ENCODE measurements at places on chromosomes 13 and 19.

DNA sequence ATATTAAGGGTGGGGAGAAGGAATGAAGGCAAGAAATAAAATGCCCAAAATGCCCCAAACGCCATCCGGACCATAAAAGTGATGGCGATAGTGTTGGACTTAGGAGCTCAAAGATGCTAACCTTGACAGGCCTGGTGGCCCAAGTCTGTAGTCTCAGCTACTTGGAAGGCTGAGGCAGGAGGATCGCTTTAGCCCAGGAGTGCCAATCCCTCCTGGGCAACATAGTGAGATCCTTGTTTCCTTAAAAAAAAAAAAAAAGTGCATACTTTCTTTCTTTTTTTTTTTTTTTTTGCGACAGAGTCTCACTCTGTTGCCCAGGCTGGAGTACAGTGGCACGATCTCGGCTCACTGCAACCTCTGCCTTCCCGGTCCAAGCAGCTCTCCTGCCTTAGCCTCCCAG, 32.0 kb upstream of the MRI1 start:
- DNase-seq = no peak

DNA sequence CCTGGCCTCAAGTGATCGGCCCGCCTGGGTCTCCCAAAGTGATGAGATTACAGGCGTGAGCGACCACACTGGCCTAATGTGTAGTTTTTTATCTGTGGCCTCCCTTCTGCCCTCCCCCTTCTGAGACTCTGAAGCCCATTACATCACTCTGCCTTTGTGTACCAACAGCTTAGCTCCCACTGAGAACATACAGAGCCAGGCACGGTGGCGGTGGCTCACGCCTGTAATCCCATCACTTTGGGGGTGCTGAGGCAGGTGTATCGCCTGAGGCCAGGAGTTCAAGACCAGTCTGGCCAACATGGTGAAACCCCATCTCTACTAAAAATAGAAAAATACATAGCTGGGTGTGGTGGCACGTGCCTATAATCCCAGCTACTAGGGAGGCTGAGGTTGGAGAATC, 12.6 kb downstream of the NCR1 start:
- DNase-seq = no peak

GRCh38 chr13:27226991-27227390, 24.4 kb upstream of the RPL21 start:
- no peak for DNase-seq

- no peak for DNase-seq
These were observed 15.4 kb downstream of the CEBPG start for GRCh38 chr19:33388725-33389420.

DNA sequence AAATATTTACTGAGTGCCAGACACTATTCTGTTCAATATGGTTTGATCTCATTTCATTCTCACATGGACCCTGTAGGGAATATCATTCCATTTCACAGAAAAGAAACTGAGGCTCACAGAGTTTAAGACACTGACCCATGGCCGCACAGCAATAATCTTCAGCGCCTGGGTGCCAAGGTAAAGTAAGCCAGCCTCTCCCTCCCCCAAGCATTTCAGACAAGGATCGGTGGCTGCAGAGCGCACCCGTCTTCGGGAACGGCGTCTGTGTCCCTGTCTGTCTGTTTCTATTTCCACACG, 4.3 kb upstream of the PDE4A start:
- DNase-seq = no peak

DNA sequence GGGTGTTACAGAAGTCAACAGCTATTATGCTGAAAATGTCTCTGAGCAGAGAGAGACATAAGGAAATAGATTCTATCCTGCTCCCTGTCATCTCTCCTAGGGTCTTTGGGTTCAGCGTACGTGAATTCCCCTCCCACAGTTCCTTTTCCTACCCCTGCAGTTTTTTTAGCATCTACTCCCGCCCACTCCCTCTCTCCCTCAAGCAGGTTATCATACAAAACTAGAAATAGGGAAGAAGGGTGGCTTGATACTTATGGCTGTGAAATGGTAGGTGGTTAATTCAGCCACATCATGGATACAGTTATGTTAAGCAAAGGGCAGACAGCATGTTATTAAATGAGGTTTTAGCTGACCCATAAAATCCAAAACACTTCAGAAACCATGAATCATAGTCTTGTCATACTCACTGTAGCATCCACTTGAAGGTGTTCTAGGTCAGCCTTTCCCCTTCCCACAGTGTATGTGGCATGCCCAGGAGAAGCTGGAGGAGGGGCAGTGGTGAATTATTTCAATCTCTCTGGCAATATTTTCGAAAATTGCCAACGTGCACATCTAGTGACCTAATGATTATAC, 236.8 kb upstream of the SERP2 start:
- no peak for DNase-seq

GRCh38 chr19:47487551-47488515, 3.8 kb upstream of the KPTN start:
- DNase-seq = peak; percentile 41

GRCh38 chr19:46737761-46738171, 8.1 kb upstream of the FKRP start:
- DNase-seq = no peak

GRCh38 chr19:42397263-42398166, 7.4 kb upstream of the CNFN start:
- no peak for DNase-seq

DNA sequence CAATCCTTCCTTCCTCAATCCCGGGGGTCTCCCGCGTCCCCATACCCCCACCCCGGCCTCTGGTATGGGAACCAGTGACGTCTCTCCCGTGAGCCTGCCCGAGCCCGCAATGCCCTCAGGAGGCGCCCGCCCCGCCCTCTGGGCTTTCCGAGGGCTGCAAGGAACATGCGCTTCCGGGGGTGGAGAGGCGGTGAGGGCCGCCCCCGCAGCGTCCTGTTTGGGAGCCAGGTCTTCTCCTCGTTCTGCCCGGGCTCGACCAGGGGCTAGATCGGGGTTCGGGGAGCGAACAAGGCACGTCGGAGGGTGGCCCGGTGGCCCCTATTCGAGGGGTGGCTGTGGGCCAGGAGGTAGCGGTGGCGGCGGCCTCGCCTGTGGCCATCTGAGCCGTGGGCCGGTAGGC, 6.6 kb upstream of the TEX101 start:
- DNase-seq = no peak

- DNase-seq = no peak
These were observed 50.7 kb upstream of the DIAPH3 start for GRCh38 chr13:60214213-60215055.

GRCh38 chr19:39372047-39372802, 18.7 kb downstream of the PAF1 start:
- no peak for DNase-seq

- DNase-seq = no peak
These were observed 8.9 kb upstream of the BAX start for GRCh38 chr19:48945817-48946216.

All from left lung (tissue), 14 donors.